ENCODE measurements at places on chromosomes 12 and 14.
A peak's percentile ranks its signal among the peaks of the same experiment; 100 is the strongest.

DNA sequence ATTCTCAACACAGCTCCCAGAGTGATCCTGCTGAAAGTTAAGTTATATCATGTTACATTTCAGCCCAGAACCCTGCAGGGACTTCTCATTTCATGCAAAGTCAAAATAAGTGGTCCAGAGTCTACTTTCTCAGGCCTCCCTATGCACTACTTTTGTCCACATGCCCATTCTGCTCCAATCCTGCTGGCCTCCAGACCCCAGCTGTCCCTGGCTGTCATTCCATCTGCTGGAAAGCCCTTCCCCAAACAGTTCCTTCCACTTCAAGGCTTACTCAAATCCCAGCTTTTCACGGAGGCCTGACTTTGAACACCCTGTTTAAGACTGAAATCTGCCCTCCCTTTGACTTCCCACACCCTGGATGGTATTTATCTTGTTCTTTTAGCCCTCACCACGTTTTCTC lies 109.8 kb upstream of the DNM1L start:
- no peak for DNase-seq
- no peaks in the 10 kb centered on the region for H3K27me3 ChIP-seq
- no peaks in the 10 kb centered on the region for H3K36me3 ChIP-seq
- H3K4me3 ChIP-seq: no peak overlapping the region
- H3K4me1 ChIP-seq: peaks cover 23% of the 10 kb centered on the region

DNA sequence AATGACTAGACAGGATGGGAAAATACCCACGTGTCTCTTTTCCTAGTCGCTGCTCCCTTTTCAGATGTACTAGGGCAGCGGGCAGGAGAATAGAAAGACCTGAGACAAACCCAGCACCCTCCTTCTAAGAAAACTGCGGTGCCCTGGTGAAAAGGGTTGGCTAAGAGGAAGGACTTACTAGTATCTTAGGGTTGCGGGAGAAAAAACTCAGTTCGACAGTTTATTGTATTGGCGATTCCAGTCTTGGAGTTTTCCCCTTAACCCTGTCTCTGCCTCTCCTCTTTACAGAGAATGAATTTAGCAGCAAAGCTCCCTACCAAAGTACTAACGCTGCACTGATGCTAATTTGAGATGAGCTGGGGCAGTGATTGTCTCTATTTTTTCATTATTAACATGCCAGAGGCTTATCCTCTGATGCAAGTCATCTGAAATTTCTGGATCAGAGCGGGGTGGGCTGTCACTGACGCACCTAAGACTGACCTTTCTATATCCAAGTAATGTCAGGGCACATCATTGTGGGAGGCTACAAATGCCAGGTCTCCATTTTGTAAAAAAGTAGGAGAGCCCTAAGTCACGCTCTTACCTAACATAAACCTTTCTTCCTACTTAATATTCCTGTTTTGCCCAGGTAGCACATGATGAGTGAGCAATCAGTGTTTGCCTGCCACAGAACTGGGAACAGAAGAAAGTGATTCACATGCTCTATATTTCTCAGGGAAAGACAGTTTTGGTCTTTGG lies 916 bp upstream of the PAWR start:
- H3K4me3 ChIP-seq: peak overlapping the region; percentile 99
- H3K4me1 ChIP-seq: peaks cover 5% of the 10 kb centered on the region
- no peaks in the 10 kb centered on the region for H3K36me3 ChIP-seq
- H3K27ac ChIP-seq: peak overlapping the region; percentile 95
- no peaks in the 10 kb centered on the region for H3K27me3 ChIP-seq
- no peak for DNase-seq

GRCh38 chr12:30757316-30757715 lies 2.6 kb upstream of the CAPRIN2 start:
- H3K27ac ChIP-seq: no peak overlapping the region
- H3K4me1 ChIP-seq: peaks cover 13% of the 10 kb centered on the region
- no peaks in the 10 kb centered on the region for H3K36me3 ChIP-seq
- H3K4me3 ChIP-seq: no peak overlapping the region
- DNase-seq: no peak

GRCh38 chr12:74541074-74541473 lies 3.4 kb downstream of the ATXN7L3B start:
- H3K36me3 ChIP-seq: peaks cover 10% of the 10 kb centered on the region
- H3K4me1 ChIP-seq: peaks cover 39% of the 10 kb centered on the region
- no peak overlapping the region for H3K27ac ChIP-seq

- no peak overlapping the region for H3K4me3 ChIP-seq
- H3K36me3 ChIP-seq: no peaks in the 10 kb centered on the region
- H3K4me1 ChIP-seq: no peaks in the 10 kb centered on the region
- no peak for DNase-seq
- H3K27me3 ChIP-seq: no peaks in the 10 kb centered on the region
Measured at GRCh38 chr12:14691560-14691959, 4.8 kb downstream of the GUCY2C start.

DNA sequence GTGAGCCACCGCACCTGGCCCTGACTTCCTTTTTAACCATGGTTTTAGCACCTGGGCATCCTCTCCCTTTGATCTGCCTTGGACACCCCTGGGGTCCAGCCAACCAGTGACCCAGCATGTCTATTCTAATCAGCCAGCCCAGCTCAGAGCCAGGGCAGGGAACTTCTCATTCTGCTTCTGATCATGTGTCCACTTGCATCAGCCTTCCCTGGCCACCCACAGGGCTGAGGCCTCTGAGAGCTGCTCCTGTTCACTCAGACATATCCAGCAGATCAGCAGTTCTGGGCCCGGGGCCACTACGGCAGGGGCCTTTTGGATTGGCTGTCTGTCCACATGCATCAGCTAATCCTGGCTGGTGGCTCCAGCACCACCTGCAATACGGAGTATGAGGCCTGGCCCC lies 117.9 kb upstream of the MAP1LC3B2 start:
- no peaks in the 10 kb centered on the region for H3K36me3 ChIP-seq
- no peaks in the 10 kb centered on the region for H3K4me1 ChIP-seq
- H3K27ac ChIP-seq: no peak overlapping the region
- H3K27me3 ChIP-seq: no peaks in the 10 kb centered on the region
- DNase-seq: no peak
- no peak overlapping the region for H3K4me3 ChIP-seq

- no peak for DNase-seq
- H3K36me3 ChIP-seq: no peaks in the 10 kb centered on the region
- H3K4me3 ChIP-seq: no peak overlapping the region
- H3K4me1 ChIP-seq: peaks cover 17% of the 10 kb centered on the region
Measured at GRCh38 chr14:61364243-61364642, 42.9 kb downstream of the PRKCH start.

- peaks cover 47% of the 10 kb centered on the region for H3K4me1 ChIP-seq
- DNase-seq: no peak
- no peak overlapping the region for H3K4me3 ChIP-seq
- H3K27me3 ChIP-seq: no peaks in the 10 kb centered on the region
- H3K27ac ChIP-seq: peak overlapping the region; percentile 37
Measured at GRCh38 chr12:46400406-46400805, 27.8 kb upstream of the SLC38A2 start.

GRCh38 chr12:71710276-71711125 lies 24.6 kb downstream of the TMEM19 start:
- no peak for DNase-seq
- H3K27ac ChIP-seq: no peak overlapping the region
- H3K4me3 ChIP-seq: no peak overlapping the region

GRCh38 chr14:81234278-81234677 lies 13.5 kb upstream of the GTF2A1 start:
- H3K27ac ChIP-seq: no peak overlapping the region
- no peak for DNase-seq
- H3K27me3 ChIP-seq: no peaks in the 10 kb centered on the region
- no peak overlapping the region for H3K4me3 ChIP-seq
- H3K36me3 ChIP-seq: no peaks in the 10 kb centered on the region

DNA sequence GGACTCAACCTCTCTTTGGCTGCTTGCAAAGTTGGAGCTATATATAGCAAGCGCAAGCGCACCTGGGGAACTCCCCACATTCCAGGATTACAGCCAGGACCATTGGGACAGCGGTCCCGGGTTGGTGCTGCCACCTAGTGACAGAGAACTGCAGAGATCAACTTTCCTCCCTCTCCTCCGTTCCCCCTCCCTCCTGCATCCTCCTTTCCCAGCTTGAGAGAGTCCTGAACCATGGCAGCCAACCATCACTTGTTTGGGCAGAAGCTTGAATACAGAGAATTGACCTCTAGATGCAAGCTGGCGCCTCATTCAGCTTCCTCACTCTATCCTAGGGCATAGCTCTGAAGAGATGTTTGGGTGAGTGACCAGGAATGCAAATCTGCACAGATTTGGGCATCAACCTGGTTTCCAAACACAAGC lies 17.4 kb upstream of the FLVCR2 start:
- no peak for DNase-seq
- no peak overlapping the region for H3K27ac ChIP-seq
- no peak overlapping the region for H3K4me3 ChIP-seq
- no peaks in the 10 kb centered on the region for H3K27me3 ChIP-seq
- peaks cover 5% of the 10 kb centered on the region for H3K4me1 ChIP-seq
- H3K36me3 ChIP-seq: no peaks in the 10 kb centered on the region

- DNase-seq: no peak
- no peak overlapping the region for H3K4me3 ChIP-seq
- no peaks in the 10 kb centered on the region for H3K27me3 ChIP-seq
- H3K27ac ChIP-seq: no peak overlapping the region
- peaks cover 25% of the 10 kb centered on the region for H3K4me1 ChIP-seq
Measured at GRCh38 chr12:122988036-122988435, 7.6 kb downstream of the ARL6IP4 start.

GRCh38 chr12:117498256-117498655 lies 136.8 kb upstream of the NOS1 start:
- H3K27me3 ChIP-seq: no peaks in the 10 kb centered on the region
- H3K27ac ChIP-seq: no peak overlapping the region
- H3K4me3 ChIP-seq: no peak overlapping the region
- no peaks in the 10 kb centered on the region for H3K36me3 ChIP-seq
- DNase-seq: no peak
- no peaks in the 10 kb centered on the region for H3K4me1 ChIP-seq

DNA sequence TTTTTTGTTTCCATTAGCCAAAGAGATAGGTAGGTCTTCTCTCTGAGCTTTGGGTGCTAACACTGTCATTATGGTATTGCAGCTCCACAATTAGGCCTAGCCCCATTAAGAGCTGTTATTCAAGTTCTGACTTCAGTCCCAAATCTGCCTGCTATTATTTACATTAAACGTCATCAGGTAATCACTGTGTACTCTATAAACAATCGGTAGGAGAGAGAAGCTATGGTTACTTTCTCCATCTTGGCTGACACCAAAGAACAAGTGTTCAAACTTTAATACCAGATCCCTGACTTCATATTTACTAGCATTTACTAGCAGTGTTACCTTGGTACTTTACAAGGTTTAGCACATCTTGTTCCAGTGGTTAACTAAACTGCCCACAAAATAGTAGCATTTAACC lies 305.1 kb upstream of the GARIN2 start:
- peaks cover 4% of the 10 kb centered on the region for H3K36me3 ChIP-seq
- H3K27me3 ChIP-seq: no peaks in the 10 kb centered on the region
- H3K4me1 ChIP-seq: no peaks in the 10 kb centered on the region
- H3K27ac ChIP-seq: no peak overlapping the region
- DNase-seq: no peak
- H3K4me3 ChIP-seq: no peak overlapping the region

DNA sequence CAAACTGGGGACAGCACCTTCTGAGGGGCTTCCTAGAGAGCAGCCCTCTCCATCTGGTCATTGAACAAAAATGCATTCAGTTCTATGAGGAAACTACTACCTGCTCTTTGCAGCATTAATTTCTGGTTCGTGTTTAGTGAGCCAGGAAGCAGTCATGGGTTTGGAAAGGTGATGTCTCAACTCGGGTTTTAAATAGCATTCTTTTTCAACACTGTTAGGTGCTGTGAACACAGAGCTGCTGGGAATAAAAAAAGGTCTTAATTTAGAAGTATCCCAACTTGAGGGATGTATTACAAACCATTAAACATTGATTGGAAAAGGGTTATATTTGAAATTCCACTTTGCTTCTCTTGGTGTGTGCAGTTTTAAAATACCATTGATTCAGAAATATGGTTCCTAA lies 9.3 kb downstream of the MYO1H start:
- H3K27me3 ChIP-seq: no peaks in the 10 kb centered on the region
- no peaks in the 10 kb centered on the region for H3K4me1 ChIP-seq
- H3K27ac ChIP-seq: no peak overlapping the region

DNA sequence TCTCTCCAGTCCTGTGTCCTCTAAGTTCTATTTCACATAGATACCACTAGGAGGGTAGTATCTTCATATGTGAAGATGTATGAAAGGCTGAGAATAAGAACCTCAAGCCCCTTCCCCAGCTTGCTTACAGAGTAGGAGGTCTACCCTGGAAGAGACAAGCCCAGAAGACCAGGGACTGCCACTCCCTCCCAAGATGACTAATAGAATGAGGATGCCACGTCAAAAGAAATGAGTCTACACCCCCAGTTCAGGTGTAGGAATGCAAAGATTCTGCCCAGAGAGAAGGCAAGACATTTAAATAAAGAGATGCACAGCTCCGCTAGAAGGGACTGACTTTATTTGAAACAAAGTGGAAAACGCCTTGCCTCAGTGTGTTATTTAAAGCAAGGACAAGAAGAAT lies 1006.0 kb upstream of the USP15 start:
- DNase-seq: no peak
- no peaks in the 10 kb centered on the region for H3K4me1 ChIP-seq
- H3K27ac ChIP-seq: no peak overlapping the region
- H3K4me3 ChIP-seq: no peak overlapping the region
- H3K27me3 ChIP-seq: no peaks in the 10 kb centered on the region

GRCh38 chr12:71721783-71722505 lies 32.7 kb upstream of the RAB21 start:
- H3K27ac ChIP-seq: no peak overlapping the region
- no peak overlapping the region for H3K4me3 ChIP-seq
- H3K36me3 ChIP-seq: no peaks in the 10 kb centered on the region
- H3K4me1 ChIP-seq: no peaks in the 10 kb centered on the region
- H3K27me3 ChIP-seq: no peaks in the 10 kb centered on the region

GRCh38 chr12:62603811-62604098 lies 137.1 kb downstream of the MON2 start:
- DNase-seq: no peak
- H3K4me1 ChIP-seq: peaks cover 33% of the 10 kb centered on the region
- H3K27me3 ChIP-seq: no peaks in the 10 kb centered on the region

GRCh38 chr12:67428431-67428830 lies 159.3 kb downstream of the CAND1 start:
- DNase-seq: no peak
- H3K27ac ChIP-seq: no peak overlapping the region
- H3K27me3 ChIP-seq: no peaks in the 10 kb centered on the region
- no peak overlapping the region for H3K4me3 ChIP-seq
- no peaks in the 10 kb centered on the region for H3K36me3 ChIP-seq

- no peaks in the 10 kb centered on the region for H3K36me3 ChIP-seq
- no peak overlapping the region for H3K27ac ChIP-seq
- no peak for DNase-seq
- no peak overlapping the region for H3K4me3 ChIP-seq
- no peaks in the 10 kb centered on the region for H3K4me1 ChIP-seq
Measured at GRCh38 chr14:81068176-81068782, 112.9 kb downstream of the TSHR start.

- no peaks in the 10 kb centered on the region for H3K36me3 ChIP-seq
- DNase-seq: no peak
- no peaks in the 10 kb centered on the region for H3K27me3 ChIP-seq
- H3K4me3 ChIP-seq: no peak overlapping the region
- peaks cover 14% of the 10 kb centered on the region for H3K4me1 ChIP-seq
- no peak overlapping the region for H3K27ac ChIP-seq
Measured at GRCh38 chr12:115216301-115216700, 532.3 kb upstream of the TBX3 start.

Measured in vagina (tissue), 2 donors.